ENCODE measurements at places on chromosomes 6 and 20. TPM values are rescaled to one million over a fixed set of nuclear protein-coding genes. Genes with fewer than 3 reads are reported as not detected.

The TREM2 gene
- not detected for polyA plus RNA-seq

The TUBB2B gene
- polyA plus RNA-seq: 3,711 TPM

The KCNG1 gene
- polyA plus RNA-seq: 2.1 TPM

The IL17A gene
- polyA plus RNA-seq: not detected

The BCAS1 gene
- polyA plus RNA-seq: not detected

The VSTM2L gene
- 22.1 TPM for polyA plus RNA-seq

The DEFB118 gene
- polyA plus RNA-seq: not detected

The FAM209B gene
- polyA plus RNA-seq: not detected

The SLC4A11 gene
- not detected for polyA plus RNA-seq

The PRR18 gene
- polyA plus RNA-seq: not detected

The LY6G6D gene
- not detected for polyA plus RNA-seq

The COL20A1 gene
- 0.46 TPM for polyA plus RNA-seq

The ENPP1 gene
- not detected for polyA plus RNA-seq

The PPIL4 gene
- 43.6 TPM for polyA plus RNA-seq

The RAET1L gene
- not detected for polyA plus RNA-seq

The ADGRF5 gene
- not detected for polyA plus RNA-seq

The C6orf15 gene
- polyA plus RNA-seq: not detected

The PHF1 gene
- 112 TPM for polyA plus RNA-seq

The IL17F gene
- not detected for polyA plus RNA-seq

The TMEM170B gene
- polyA plus RNA-seq: 25.6 TPM

The ECT2L gene
- not detected for polyA plus RNA-seq

The EDN1 gene
- polyA plus RNA-seq: 2.7 TPM

The SLC24A3 gene
- 6.5 TPM for polyA plus RNA-seq

The CEP57L1 gene
- polyA plus RNA-seq: 19.7 TPM

The SLC22A16 gene
- polyA plus RNA-seq: not detected

The ERVFRD-1 gene
- not detected for polyA plus RNA-seq
